ENCODE measurements at places on chromosomes 3 and 15. TPM values are rescaled to one million over a fixed set of nuclear protein-coding genes. Genes with fewer than 3 reads are reported as not detected.

The ZDHHC23 gene
- 5.4 TPM for total RNA-seq

The SLC28A1 gene
- not detected for total RNA-seq

The SQOR gene
- 52.8 TPM for total RNA-seq

The INSYN1 gene
- 5.6 TPM for total RNA-seq

The GXYLT2 gene
- total RNA-seq, result 10.1 TPM

The HYAL1 gene
- total RNA-seq, result 17.7 TPM

The CLDN1 gene
- total RNA-seq, result 48.6 TPM

The TUSC7 gene
- not detected for total RNA-seq

The CYP1A2 gene
- total RNA-seq, result not detected

The PTX3 gene
- total RNA-seq, result 29.2 TPM

The MOBP gene
- total RNA-seq, result not detected

The LRRC15 gene
- not detected for total RNA-seq

The SMCO1 gene
- not detected for total RNA-seq

The NPAP1 gene
- not detected for total RNA-seq

The PAQR5 gene
- total RNA-seq, result 9.1 TPM

The SLC12A1 gene
- total RNA-seq, result not detected

The GPR27 gene
- 1.2 TPM for total RNA-seq

The LYZL4 gene
- total RNA-seq, result not detected

The CELF6 gene
- total RNA-seq, result 7.1 TPM

The FANCD2OS gene
- not detected for total RNA-seq

The HDDC3 gene
- total RNA-seq, result 7.9 TPM

The AMT gene
- 6.1 TPM for total RNA-seq

The ZKSCAN7 gene
- 2.7 TPM for total RNA-seq

The RTP3 gene
- total RNA-seq, result not detected

The SCN11A gene
- not detected for total RNA-seq

The ZNF662 gene
- total RNA-seq, result 6.6 TPM

The ONECUT1 gene
- not detected for total RNA-seq

The ZWILCH gene
- total RNA-seq, result 2.2 TPM

The CLDN16 gene
- 0.49 TPM for total RNA-seq

The HHATL gene
- total RNA-seq, result not detected

The ZBTB47 gene
- 47.9 TPM for total RNA-seq

The ROPN1 gene
- not detected for total RNA-seq

The SLC15A2 gene
- total RNA-seq, result 0.49 TPM

The CHD2 gene
- total RNA-seq, result 100 TPM

The NEO1 gene
- 21.9 TPM for total RNA-seq
